Hippocampal formation (tissue), 2 donors: ENCODE measurements at places on chromosomes 12 and 14.
A peak's percentile ranks its signal among the peaks of the same experiment; 100 is the strongest.

DNA sequence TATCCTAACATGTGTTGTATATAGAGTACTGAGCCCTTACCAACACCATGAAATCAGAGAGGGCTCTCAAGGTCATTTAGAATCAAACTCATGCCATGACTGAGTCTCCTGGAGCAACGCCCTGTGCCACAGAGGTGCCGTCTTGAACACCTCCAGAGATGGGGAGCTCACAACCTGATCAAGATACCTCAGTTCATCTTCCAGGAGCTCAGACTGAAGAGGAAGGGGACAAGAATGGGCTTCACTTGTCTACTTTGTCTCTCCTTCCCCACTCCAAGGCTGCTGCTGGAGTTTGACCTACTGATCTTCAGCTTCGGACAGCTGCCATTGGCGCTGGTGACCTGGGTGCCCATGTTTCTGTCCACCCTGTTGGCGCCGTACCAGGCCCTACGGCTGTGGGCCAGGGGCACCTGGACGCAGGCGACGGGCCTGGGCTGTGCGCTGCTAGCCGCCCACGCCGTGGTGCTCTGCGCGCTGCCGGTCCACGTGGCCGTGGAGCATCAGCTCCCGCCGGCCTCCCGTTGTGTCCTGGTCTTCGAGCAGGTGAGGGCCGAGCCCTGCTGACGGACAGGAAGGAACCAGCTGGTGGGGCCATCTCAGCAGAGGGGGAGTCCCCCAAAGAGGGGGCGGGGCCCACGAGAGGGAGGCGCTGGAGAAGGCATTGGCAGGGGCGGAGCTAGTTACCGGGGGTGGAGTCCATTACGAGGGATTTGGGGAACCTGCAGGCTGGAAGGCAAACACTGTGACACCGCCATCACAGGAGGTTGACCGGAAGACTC, 12.0 kb downstream of the SOAT2 start:
- no peak for DNase-seq

GRCh38 chr14:63712123-63712522, 15.7 kb downstream of the SGPP1 start:
- DNase-seq, result no peak

- no peak for DNase-seq
Measured at GRCh38 chr12:19191089-19191488, 61.6 kb downstream of the PLEKHA5 start.

DNA sequence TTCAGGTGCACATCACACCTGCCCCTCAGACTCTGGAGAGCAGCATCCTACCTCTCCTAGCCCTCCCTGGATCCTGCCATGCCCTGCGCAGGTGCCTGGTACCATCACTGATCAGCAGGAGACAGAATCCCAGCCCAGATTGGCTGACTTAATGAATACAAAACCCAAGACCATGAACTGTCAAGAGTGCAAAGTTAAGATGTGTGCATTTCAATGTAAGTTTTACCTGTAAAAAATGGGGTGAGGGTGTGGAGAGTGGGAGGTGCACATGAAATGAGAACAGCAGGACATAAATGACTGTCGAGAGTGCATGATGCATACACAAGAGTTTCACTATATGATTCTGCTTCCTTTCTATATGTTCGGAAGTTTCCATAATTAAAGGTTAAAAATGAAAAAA, 57.9 kb upstream of the GPR68 start:
- DNase-seq, result no peak

GRCh38 chr12:6039894-6040601, 84.4 kb downstream of the VWF start:
- peak; percentile 42 for DNase-seq

GRCh38 chr12:103626498-103626897, 39.4 kb downstream of the STAB2 start:
- DNase-seq, result peak; percentile 17

- DNase-seq, result no peak
Measured at GRCh38 chr12:161823-162222, 52.1 kb downstream of the SLC6A12 start.

DNA sequence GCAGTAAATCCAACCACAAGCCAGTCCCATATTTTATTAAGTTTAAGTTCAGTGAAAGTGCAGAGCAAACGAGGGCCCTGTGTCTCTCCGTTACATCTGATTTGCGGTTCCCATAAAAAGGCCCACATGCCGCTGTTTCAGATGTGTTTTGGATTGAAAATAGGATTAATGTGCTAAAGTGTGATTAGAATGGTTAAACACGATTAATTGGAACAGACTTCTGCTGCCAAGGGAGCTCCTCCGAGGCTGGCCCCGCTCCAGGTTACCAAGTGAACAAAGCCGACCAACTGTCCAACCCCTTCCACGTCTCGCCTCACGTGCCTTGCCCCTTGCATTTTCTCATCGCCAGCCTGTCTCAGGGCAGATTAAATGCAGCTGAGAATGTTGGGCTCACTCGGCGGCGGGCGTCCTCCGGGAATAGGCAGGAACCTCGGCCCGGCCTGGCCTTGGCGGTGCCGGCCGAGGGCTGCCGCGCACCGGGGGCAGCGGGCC, 166.5 kb upstream of the GSC start:
- DNase-seq, result peak; percentile 34

GRCh38 chr12:61717986-61718385, 542.2 kb upstream of the USP15 start:
- DNase-seq, result no peak

DNA sequence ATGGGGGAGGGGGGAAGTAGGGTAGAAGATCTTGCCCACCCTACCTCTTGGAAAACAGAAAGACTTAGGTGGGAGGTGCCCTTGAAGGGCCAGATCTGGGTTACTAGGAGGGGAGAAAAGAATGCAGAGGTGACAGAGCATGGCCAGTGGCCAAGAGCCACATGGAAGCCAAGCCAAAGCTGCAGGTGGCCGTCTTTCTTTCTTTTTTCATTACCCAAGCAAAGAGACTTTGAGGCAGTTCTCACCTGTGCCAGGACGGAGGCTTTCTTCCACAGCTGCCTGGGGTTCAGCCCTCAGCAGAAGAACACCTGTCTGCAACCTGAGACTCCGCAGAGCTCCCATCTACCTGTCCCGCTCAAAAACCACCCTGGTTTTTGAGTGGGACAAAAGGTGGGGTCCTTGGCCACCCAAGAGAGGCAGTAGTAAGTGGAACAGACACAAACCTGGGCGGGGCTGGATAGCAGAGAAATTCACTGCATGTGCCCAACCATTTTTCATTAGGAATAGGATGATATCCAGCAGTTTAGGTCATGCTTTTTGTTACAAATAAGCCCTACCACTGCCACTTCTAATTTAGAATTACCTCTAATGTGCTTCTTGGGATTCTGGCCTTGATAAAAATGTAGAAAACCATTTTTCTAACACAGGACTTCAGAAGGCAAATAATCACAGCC, 116.5 kb downstream of the DYRK2 start:
- no peak for DNase-seq

DNA sequence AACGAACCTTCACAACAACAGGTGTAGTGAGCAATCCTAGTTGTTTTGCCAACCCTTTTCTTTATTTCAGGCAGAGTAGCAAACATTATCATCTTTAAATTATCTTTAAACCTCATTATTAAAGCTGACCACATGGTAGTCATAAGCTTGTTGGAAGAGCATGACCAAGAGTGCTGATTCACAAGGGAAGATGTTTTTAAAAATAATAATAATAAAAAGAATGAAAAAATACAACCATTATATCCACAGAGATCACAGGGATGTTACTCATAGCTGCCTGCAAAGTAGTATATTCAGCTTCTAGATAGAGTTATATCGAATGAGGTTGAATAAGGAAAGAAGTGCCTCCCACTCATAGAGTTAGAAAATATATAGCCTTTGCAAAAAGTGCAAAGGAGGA, 101.0 kb upstream of the FLRT2 start:
- no peak for DNase-seq

DNA sequence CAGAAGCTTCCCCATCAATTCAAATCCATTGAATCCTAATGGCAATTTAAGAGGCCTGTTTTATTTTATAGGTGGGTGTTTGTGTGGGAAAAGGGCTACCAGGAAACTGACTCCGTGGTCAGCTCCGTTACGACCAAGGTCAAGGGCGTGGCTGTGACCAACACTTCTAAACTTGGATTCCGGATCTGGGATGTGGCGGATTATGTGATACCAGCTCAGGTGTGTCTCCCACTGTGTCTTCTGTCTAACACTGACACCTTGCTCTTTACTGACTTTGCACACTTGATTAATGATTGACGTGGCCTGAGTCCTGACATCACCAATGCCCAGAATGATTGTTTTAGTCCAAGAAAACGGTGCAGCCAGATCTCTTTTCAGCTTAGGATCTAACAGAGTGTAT, 7.1 kb downstream of the P2RX4 start:
- no peak for DNase-seq

DNA sequence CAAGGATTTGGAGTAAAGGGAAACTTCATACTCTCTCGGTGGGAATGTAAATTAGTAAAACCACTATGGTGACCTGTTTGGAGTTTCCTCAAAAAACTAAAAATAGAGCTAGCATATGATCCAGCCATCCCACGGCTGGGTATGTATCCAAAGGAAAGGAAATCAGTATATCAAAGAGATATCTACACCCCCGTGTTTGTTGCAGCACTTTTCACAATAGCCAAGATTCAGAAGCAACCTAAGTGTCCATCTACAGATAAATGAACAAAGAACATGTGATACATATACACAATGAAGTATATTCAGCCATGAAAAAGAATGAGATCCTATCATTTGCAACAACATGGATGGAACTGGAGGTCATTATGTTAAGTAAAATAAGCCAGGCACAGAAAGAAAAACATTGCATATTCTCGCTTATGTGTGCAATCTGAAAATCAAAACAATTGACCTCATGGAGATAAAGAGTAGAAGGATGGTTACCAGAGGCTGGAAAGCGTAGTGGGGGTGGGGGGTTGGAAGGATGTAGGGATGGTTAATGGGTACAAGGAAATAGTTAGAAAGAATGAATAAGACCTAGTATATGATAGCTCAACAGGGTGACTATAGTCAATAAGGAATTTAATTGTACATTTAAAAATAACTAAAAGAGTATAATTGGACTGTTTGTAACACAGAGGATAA, 468.0 kb downstream of the BCAT1 start:
- no peak for DNase-seq

DNA sequence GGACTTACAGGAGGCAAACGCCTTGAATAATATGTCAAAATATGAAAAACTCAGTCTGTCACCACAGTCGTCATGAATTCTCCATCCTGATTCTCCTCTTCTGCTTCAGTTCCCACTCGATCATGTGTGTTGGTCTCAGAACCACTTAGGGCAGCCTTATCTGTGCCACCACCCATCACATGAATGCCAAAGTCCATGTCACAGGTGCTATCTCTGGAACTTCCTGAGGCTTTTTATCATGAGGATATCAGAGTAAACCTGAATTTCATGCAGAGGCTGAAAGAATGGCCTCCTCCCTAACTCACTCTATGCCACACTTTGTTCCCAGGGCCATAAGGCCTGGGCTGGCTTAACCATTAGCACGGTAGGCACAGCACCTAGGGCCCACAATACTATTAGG, 28.8 kb upstream of the MAP3K9 start:
- no peak for DNase-seq

DNA sequence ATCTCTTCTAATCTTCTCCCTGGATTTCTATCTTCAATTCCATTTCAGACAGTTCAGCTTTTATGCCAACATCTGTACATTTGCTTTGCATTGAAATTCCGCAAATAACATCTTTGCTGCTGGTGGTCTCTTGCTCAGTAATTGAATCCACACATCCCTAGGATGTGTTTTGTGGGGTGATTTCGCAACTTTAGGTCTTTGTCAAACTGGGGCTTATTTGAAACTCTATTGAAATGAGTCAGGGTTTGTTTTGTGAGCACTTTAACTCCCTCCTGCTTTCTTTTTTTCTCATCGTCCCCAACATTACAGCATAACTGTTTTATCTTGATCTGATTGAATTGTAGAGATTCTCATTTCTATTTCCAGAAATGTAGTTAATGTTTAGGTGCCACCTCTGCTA, 404.3 kb downstream of the NPAS3 start:
- no peak for DNase-seq

DNA sequence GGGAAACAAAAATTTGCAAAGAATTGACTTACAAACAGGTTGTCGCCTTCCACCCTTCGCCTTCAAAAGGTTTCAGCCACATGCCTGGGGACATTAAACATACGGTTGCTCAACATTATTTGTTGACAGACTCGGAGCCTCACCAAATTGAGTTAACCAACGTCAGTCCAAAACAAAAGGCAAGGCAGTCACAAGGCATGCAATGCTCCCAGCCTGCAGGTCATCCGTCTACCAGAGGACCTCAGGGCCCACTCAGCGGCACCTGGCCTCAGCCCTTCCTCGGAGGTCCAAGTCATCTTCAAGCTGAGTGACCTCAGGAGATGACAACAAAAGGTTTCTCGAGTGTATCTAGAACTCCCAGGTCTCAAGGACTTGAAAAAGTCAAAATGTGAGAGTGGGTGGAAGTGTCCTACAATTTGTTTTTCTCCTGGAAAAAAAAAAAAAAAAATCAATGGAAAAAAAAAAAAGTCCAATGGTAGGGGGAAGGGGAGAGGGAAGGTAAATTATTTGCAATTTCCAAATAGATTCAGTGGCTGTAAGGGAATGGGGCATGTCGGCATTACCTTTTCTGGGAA, 64.3 kb downstream of the KDM2B start:
- DNase-seq, result no peak

DNA sequence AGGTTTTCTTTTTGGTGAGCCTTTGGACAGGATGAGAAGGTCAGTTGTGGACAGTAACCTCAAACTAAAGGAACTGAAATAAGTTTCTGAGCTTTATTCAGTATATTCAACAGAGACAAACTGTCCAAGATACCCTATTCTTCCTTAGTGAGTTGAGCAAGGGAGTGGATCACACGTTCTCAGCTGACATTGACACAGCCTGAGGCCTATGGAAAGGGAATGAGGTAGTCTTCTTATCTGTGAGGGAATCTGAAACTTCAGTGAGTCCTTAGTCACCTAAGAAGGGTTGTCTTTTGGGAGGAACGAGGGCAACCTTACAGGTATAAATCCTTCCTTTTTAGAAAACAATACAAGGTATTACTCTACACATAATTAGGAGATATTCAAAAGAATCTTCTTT, 5.0 kb upstream of the NUBPL start:
- DNase-seq, result no peak

- no peak for DNase-seq
Measured at GRCh38 chr12:100359822-100360221, 2.9 kb downstream of the SLC17A8 start.

DNA sequence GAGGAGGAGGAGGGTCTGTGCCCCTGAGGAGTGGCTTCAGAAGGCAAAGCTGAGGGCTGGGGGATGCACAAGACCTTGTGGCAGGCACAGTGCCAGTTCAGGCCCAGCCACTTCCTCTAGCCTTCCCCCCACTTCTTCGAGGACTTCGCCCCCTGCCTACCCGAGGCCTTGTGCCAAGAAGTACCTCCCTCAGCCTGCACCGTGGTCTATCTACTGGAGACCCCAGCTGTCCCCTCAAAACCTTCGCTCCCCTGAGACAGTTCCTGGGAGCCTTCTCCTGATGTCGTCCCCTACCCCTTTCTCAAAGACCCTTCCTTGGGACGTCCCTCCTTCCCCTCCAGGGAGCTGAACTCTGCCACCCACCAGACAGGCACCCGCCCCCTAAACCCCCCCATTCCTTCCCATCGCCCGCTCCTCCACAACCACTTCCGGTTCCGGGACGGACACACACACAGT, 604 bp downstream of the ZNF384 start:
- DNase-seq, result no peak

- no peak for DNase-seq
Measured at GRCh38 chr12:67630373-67631088, 18.0 kb upstream of the DYRK2 start.
